ENCODE measurements at places on chromosomes 16 and 17.

GRCh38 chr17:18994631-18995030, 9.9 kb downstream of the FAM83G start:
- no peak for DNase-seq

GRCh38 chr16:50229149-50229726, 37.1 kb upstream of the ADCY7 start:
- DNase-seq, result no peak

- no peak for DNase-seq
Observed at GRCh38 chr16:52621651-52622050, 74.7 kb upstream of the TOX3 start.

DNA sequence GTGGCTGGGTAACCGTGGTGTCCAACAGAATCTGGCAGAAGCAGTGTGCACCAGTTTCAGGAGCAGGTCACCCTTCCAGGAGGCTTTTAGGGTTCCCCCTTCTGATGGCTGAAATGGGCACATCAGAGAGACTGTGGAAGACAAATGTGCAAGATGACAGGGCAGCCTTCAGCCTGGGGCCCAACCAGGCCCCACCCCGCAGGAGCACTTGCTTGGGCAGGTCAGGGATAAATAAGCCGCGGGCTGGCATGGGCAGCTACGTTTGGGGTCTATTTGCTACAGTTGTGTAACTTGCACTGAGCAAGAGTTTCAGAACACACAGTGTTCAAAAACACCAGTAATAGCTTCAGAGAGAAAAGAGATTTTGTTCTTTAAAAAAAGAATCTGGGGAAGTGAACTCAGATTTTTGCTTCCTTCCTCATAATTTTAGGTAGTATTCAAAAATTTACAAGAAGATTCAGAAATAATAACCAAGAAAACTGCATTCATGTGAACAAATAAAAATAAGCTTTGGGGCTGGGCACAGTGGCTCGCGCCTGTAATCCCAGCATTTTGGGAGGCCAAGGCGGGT, 44.9 kb upstream of the BAHCC1 start:
- DNase-seq, result no peak

DNA sequence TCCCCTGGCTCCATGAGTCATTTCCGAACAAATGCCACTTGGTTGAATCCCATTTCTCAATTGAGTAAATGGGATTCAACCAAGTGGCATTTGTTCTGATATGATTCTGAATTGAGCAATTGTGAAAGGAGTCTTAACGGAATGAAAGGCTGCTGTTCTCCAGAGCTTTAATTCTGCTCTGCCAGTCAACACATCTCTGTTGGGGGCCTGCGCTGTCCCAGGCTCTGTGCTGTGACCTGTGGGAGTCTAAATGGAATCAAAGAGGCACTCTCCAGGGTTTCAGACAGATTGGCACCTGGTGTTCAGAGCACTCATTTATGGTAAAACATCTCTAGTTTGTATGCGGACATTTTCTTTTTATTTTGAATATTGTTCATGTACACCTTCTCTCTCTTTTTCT, 126.2 kb downstream of the WSCD1 start:
- no peak for DNase-seq

GRCh38 chr16:83054283-83054682, 427.5 kb downstream of the CDH13 start:
- DNase-seq, result no peak

Data from thyroid gland (tissue), 4 donors.